Activated T-cell treated with anti-CD3 and anti-CD28 coated beads for 1 hour (primary cell): ENCODE measurements at places on chromosomes 11 and 22.

DNA sequence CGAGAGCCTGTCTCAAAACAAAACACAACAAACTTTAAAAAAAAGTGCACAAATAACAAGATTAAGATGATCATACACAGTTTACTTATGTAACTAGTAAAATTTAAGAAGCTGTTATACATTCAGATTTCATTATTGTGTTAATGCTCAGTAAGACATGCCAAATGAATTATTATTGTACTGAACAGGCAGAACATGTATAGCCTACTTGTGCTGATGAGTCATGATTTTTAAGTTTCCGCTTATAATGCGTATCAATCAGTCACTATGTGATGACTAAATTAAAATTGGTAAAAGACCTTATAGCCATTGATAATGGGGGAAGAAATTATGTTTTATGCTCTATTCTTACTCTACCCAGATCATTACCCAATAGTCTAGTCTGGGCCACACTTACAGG, 20.5 kb upstream of the EXPH5 start:
- no peak for DNase-seq

- no peak for DNase-seq
Observed at GRCh38 chr11:121443688-121444275, 8.3 kb upstream of the SORL1 start.

DNA sequence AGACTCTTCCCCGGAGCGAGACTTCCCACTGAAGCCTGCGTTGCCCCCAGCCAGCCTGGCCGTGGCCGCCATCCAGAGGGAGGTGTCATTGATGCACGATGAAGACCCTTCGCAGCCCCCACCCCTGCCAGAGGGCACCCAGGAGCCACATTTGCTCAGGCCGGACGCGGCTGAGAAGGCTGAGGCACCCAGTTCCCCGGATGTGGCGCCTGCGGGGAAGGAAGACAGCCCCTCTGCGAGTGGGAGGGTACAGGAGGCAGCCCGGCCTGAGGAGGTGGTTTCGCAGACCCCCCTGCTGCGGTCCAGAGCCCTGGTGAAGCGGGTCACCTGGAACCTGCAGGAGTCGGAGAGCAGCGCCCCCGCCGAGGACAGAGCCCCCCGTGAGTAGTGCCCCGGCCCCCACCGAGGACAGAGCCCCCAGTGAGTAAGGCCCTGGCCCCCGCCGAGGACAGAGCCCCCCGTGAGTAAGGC, 6.4 kb downstream of the IRF7 start:
- no peak for DNase-seq

DNA sequence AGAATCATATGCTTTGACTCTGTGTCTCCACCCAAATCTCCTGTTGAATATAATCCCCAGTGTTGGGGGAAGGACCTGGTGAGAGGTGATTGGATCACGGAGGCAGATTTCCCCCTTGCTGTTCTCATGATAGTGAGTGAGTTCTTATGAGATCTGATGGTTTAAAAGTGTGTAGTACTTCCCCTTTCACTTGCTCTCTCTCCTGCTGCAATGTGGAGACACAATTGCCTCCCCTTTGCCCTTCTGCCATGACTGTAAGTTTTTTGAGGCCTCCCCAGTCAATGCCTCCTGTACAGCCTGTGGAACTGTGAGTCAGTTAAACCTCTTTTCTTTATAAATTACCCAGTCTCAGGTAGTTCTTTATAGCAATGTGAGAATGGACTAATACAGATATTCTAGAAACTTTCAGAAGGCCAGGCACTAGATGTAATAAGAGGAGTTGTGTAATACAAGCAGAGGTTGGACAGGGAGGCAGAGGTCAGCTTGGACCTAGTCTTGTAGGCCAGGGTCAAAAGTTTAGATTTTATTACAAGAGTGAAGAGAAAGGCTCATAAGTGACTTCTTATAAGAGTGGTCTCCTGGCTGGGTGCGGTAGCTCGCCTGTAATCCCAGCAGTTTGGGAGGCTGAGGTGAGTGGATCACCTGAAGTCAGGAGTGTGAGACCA, 9.3 kb upstream of the SERPING1 start:
- no peak for DNase-seq

GRCh38 chr11:26285608-26286007, 46.3 kb upstream of the ANO3 start:
- no peak for DNase-seq

DNA sequence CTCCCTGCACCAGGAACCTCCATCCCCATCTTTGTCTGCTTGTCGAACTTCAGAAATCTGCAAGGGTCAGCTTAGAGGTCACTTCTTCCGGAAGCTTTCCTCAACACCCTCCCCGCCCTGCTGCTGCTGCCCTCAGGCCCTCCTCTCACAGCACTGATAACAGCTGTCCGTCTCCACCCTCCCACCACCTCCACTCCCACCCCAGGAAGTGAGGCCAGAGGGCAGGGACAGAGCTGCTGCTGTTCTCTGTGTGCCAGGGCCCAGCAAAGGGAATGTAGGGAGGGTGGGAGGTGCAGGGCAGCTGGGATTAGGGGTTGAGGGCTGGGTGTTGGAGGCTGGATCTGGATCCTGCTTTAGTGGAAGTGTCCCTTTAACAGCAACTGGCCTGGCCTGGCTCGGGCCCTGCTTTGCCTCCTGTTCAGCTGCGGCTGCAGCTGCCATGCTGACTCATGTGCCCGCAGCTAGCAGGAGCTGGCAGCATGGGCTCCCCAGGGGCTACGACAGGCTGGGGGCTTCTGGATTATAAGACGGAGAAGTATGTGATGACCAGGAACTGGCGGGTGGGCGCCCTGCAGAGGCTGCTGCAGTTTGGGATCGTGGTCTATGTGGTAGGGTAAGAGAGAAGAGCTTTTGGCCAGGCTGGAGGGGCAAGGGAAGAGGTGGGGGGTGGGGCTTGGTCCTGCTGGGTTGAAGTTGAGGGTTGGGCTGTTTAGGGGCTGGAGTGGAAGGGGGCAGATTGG, at the start of gene P2RX6:
P2RX6 (plus strand) TSS at position 440 of the 740 bp plus-strand sequence; CDS start at position 450, 10 bp downstream.
- DNase-seq, result no peak

- no peak for DNase-seq
Observed at GRCh38 chr11:26442131-26442530, 110.2 kb downstream of the ANO3 start.

- peak; percentile 59 for DNase-seq
Observed at GRCh38 chr11:117426297-117426685, 98.6 kb downstream of the CEP164 start.

GRCh38 chr11:107808521-107808920, 50.1 kb downstream of the SLC35F2 start:
- no peak for DNase-seq

DNA sequence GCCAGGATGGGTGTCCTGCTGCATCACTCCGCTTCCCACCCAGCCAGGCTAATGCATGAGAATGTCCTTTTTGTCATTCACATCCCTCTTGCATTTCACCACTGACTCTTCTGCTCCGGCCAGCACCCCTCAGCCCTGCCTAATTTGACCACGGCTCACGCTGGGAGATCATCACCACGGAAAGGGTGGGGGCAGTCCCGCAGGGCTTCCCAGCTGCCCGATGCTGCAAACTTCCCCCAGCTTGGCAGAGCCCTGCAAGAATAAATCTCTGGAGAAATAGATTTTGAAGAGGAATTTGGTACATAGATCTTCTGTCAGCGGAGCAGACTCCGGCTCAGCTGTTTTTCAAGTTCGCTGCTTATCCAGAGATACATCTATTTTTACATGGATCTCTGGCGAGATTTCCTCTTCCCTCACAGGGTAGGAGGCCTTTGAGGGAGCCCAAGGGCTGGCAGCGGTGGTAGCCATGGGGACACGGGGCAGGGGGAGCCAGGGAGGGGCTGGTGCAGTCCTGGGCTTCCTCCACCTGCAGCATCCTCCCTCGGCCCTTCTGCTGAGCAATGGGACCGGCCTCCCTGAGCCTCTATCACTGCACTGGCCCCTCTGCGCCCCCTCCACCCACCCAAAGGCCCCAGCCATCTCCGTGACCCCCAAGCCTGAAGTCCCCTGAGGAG, 62.6 kb downstream of the BUD13 start:
- DNase-seq, result no peak
